ENCODE measurements at places on chromosomes 2 and 18. TPM values are rescaled to one million over a fixed set of nuclear protein-coding genes. Genes with fewer than 3 reads are reported as not detected.

The ZBTB7C gene
- total RNA-seq: 9.9 TPM

The SERPINB5 gene
- total RNA-seq: 0.46 TPM

The SPDYA gene
- 1.2 TPM for total RNA-seq

The GPR148 gene
- not detected for total RNA-seq

The FHOD3 gene
- 50.5 TPM for total RNA-seq

The PID1 gene
- total RNA-seq: 32.8 TPM

The TET3 gene
- 18.9 TPM for total RNA-seq

The PPP1R1C gene
- 3.9 TPM for total RNA-seq

The HOXD9 gene
- total RNA-seq: not detected

The UGT1A5 gene
- not detected for total RNA-seq

The CD302 gene
- 6.7 TPM for total RNA-seq

The G6PC2 gene
- total RNA-seq: not detected

The CCBE1 gene
- total RNA-seq: 5.3 TPM

The GULP1 gene
- 59.3 TPM for total RNA-seq

The CDCA7 gene
- 21.9 TPM for total RNA-seq

The NT5C1B gene
- total RNA-seq: not detected

The EFHD1 gene
- 3.7 TPM for total RNA-seq

The C2orf66 gene
- total RNA-seq: 0.69 TPM

The UGT1A4 gene
- total RNA-seq: not detected

The EVX2 gene
- total RNA-seq: not detected

The DES gene
- 1.4 TPM for total RNA-seq

The SULT1C2 gene
- total RNA-seq: 0.23 TPM
